Dermis blood vessel endothelial cell (primary cell): ENCODE measurements at places on chromosomes 1 and 21.

DNA sequence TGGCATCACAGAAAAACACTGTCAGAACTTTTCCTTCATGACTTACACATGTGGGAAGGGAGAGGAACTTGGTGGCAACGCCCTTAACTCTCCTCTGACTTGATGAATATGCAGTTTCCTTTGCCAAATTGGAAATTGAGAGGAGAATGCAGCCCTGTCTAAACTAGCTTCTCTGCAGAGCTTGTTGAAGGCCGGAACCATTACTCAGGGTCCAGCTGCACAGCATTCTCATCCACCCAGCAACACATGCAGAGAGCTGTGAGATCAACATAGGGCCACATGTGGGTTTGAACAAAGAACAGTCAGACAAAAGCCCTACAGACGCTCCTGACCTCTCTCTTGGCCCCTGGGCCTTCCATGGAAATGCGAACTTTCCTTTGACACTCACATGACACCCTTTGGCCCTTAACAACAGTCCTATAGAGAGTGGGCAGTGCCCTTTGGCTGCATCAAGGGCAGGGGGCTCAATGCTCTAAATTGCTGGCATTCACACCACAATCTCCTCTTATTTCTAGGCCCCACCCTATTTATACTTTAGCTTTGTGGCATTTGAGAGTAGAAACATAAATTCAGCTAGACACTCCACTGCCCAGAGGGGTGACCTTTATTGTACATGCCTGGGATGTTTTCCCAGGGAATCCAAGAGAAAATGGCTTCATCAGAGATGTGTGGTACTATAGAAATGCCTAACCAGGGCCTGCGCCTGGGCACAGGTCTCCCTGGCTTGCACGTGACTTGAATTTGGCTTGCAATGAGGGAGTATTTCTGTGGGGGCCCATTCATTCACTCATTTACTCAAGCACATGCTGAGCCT lies 64.4 kb downstream of the CDC7 start:
- peak; percentile 62 for DNase-seq

- no peak for DNase-seq
These were observed 148.1 kb upstream of the KCTD3 start for GRCh38 chr1:215418876-215419447.

DNA sequence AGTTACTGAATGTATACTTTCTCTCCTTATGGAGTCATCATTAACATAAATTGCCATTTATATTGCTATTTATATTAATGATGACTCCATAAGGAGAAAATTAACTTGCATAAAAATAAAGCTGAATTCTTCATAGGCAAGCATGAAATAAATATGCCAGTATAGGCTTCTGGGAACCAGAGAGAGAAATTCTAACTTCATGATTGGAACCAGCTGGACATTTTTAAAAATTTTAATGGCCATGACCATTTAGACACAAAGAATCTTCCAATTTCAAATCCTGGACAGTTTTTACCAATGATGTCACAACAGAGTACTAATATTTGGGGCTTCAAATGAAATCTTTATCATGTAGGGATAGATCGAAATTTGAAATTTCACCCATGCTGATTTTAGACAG lies 268.7 kb downstream of the PTGER3 start:
- no peak for DNase-seq

GRCh38 chr1:62900566-62900965 lies 116.6 kb downstream of the ATG4C start:
- DNase-seq = no peak

GRCh38 chr1:117169871-117170596 lies 40.7 kb downstream of the VTCN1 start:
- no peak for DNase-seq

DNA sequence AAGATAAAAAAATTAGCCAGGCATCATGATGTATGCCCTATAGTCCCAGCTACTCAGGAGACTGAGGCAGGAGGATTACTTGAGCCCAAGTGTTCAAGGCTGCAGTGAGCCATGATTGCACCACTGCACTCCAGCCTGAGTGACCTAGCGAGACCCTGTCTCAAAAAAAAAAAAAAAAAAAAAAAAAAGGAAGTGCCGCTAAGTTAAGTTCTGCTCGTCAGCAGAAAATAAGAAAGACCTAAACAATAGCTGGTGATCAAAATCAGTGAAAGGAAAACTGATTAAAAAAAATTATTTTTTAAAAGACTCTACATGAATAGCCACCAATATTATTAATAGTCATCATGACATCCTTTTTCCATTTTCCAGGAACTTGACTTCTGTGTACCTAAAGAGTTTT lies 44.2 kb upstream of the MTR start:
- no peak for DNase-seq

- DNase-seq = peak; percentile 5
These were observed 27.4 kb downstream of the KCNA3 start for GRCh38 chr1:110647254-110647891.

- no peak for DNase-seq
These were observed 44.7 kb upstream of the ZBTB40 start for GRCh38 chr1:22406722-22407495.

- DNase-seq = no peak
These were observed 242.5 kb upstream of the SGIP1 start for GRCh38 chr1:66291531-66291864.

GRCh38 chr1:218536296-218536986 lies 191.3 kb downstream of the TGFB2 start:
- DNase-seq = no peak

- no peak for DNase-seq
These were observed 7.6 kb downstream of the RNF19B start for GRCh38 chr1:32957017-32957416.

GRCh38 chr1:117001254-117001927 lies at the start of gene CD101:
Gene CD101, plus strand, starts transcription at chr1:117001760. Its CDS starts 58 bp downstream, at chr1:117001818.
- DNase-seq = no peak

DNA sequence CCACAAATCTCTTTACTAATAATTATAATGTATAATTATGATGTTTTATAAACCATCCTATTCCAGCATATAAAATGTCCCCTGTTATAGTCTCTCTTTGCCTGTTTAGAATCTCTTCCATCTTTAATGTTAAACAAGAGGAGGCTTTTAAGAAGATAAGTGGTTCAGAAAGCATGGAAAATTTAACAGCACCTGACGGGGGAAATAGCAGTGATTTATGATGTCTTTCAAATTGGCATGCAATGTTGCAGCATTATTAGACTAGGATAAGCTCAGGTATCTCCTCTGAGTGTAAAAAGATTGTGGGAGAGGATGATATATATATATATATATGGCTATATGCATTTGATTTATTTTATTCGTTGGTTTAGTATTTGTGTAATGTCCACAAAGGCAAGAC lies 24.4 kb downstream of the GIPC2 start:
- no peak for DNase-seq

DNA sequence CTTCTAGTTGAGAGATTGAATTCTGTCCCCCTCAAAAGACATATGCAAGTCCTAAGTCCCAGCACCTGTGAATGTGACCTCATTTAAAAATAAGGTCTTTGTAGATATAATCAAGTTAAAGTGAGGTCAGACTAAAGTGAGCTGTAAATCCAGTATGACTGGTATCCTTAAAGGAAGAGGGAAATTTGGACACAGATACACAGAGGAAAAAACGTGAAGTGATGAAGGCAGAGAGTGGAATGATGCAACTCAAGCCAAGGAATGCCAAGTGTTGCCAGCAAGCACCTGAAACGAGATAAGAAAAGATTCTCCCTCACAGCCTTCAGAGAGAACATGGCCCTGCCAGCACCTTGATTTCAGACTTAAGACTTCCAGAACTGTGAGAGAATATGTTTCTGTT lies 444.7 kb upstream of the VAMP3 start:
- no peak for DNase-seq

- no peak for DNase-seq
These were observed 2.0 kb downstream of the SLAMF7 start for GRCh38 chr1:160741092-160741501.

- DNase-seq = no peak
These were observed 91.7 kb downstream of the TTC3 start for GRCh38 chr21:37164742-37165141.

DNA sequence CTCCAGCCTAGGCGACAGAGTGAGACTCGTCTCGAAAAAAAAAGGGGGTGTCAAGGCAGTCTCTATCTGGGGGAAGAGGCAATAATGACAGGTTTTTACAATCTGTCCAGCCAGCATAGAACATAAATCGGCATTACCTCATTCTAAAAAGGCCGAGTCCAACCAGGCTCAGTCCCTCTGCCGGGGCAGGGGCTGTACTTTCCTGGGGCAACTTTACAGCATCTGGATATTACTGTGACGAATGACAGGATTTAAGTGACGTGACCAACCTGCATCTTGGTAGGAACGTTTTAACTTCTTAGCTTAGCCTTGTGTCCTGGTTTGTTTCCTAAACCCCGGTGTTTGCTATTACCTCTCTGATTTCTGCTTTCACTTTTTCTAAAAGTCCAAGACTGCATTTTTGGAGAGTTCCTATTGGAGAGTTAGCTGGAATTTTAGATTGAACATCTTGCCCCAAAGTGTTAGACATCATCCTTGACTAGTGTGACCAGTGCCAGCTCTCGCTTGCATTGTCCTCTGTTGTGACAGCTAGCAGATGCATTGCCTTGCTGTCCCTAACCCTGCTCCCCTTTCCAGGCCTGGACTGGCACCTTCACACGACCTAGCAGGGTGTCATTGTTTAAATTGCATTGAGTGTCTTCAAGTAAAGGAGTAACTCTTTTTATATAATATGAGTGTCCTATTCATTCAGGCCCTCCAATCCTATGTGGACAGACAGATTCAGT lies 96.5 kb downstream of the TGFBR3 start:
- DNase-seq = no peak

DNA sequence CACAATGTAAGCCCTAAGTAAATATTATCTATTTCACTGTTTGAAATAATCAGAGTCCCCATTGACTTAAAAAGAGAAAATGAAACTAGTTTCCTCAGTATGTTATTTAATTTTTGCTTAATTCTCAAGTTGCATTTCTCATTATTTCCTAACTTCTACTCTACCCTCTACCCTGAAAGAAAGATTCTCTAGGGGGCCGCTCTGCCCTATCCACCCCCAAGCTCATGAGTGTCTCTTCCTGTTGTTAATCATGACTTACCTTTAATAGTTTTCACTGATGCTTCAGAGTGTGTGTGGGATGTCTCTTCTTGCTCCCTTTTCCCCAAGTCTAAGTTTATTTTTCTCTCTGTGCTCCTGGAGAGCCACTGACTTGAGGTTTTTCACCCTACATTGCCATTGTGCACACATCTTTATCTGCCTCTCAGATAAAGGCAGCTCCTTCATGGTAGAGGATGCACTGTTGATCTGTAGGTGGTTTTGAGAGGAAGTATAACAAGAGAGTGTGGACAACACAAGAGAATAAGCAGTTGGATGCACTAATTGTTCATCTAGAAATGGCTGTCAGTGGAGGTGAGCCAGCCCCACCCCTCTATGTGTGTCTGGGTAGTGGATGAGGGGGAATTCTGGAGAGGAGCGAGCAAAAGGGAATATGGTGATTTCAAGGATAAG lies 261.7 kb downstream of the CHRM3 start:
- no peak for DNase-seq

DNA sequence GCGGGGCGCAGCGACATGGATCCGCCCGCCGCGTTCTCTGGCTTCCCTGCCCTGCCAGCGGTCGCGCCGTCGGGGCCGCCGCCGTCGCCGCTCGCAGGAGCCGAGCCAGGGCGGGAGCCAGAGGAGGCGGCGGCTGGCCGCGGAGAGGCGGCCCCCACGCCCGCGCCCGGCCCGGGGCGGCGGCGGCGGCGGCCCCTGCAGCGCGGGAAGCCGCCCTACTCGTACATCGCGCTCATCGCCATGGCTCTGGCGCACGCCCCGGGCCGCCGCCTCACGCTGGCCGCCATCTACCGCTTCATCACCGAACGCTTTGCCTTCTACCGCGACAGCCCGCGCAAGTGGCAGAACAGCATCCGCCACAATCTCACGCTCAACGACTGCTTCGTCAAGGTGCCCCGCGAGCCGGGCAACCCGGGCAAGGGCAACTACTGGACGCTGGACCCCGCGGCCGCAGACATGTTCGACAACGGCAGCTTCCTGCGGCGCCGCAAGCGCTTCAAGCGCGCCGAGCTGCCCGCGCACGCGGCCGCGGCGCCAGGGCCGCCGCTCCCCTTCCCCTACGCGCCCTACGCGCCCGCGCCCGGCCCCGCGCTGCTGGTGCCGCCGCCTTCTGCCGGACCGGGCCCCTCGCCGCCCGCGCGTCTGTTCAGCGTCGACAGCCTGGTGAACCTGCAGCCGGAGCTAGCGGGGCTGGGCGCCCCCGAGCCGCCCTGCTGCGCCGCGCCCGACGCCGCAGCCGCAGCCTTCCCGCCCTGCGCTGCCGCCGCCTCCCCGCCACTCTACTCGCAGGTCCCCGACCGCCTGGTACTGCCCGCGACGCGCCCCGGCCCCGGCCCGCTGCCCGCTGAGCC lies 459 bp downstream of the FOXE3 start:
- peak; percentile 21 for DNase-seq

GRCh38 chr1:24606621-24607020 lies 36.5 kb upstream of the SRRM1 start:
- no peak for DNase-seq

- no peak for DNase-seq
These were observed 41.5 kb upstream of the COL6A1 start for GRCh38 chr21:45940091-45940490.

DNA sequence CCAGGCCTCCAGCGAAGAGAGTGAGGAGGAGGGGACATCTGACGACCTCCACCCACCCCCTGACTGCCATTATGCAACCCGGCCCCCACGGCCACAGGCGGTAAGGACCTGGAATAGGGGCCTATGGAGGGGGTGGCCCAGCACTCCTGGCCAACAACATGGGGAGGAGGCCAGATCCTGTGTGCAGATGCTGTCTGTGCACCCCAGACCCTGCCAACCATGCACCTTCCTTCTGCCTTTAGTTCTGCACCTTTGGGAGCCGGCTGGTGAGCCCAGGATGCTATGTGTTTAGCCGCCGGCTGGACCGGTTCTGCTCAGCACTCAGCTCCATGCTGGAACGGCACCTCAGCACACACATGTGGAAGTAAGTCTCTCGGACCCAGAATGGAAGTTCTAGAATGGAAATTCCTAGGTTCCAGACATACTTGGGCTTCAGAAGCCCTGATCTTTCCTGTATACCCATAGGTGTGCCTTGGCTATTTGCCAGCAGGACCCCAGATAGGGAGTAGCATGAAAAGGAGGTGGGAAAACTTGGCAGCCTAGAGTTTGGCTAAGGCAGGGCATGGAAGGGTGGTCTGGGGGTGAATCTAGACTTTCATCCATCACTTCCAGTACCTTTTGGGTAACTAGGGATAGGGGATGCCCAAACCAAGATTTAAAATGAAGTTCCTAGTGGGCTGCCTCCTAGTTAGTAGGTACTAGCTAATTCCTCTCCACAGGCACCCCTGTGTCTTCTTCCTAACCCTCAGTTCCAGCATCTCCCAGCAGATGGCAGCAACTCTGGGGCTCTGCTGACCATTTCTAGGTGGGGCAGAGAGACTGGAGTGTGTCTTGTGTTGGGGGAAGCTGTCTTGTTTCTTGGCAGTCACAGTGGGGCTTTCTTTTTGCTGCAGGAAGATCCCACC lies 3.6 kb upstream of the CYB561D1 start:
- peak; percentile 83 for DNase-seq
